Lower lobe of right lung (tissue), 2 donors: ENCODE measurements at places on chromosomes 13 and 19.
A peak's percentile ranks its signal among the peaks of the same experiment; 100 is the strongest.

GRCh38 chr19:33301900-33302174 lies 497 bp downstream of the CEBPA start:
- peak overlapping the region; percentile 84 for H3K27ac ChIP-seq
- no peak for DNase-seq
- H3K36me3 ChIP-seq = no peaks in the 10 kb centered on the region
- peaks cover 10% of the 10 kb centered on the region for H3K27me3 ChIP-seq

DNA sequence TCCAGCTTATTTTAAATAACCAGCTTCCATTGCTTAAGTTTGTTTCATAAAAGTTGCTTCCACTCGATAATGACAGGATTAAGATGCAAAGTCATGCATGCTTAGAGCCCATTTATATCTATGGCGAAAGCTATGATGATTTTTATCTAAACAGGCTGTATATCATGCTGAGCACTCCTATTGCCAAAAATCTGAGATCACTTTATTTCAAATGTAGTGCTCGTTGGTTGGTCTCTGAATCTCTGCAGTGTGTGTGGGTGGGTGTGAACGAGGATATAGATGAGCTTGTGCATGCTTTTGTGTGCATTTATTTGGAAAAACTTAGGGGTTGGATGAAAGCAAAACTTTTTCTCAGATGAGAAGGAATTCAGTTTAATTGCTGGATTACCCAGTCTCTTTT lies 27.0 kb upstream of the ARGLU1 start:
- H3K27me3 ChIP-seq = no peaks in the 10 kb centered on the region
- H3K36me3 ChIP-seq = no peaks in the 10 kb centered on the region
- H3K27ac ChIP-seq = no peak overlapping the region
- H3K4me1 ChIP-seq = no peaks in the 10 kb centered on the region

GRCh38 chr13:91704398-91704797 lies 306.0 kb downstream of the GPC5 start:
- no peak overlapping the region for H3K4me3 ChIP-seq
- H3K4me1 ChIP-seq = no peaks in the 10 kb centered on the region
- no peak for DNase-seq
- H3K27me3 ChIP-seq = no peaks in the 10 kb centered on the region

GRCh38 chr13:57408312-57408711 lies 223.2 kb upstream of the PCDH17 start:
- no peaks in the 10 kb centered on the region for H3K4me1 ChIP-seq
- no peak for DNase-seq
- H3K4me3 ChIP-seq = no peak overlapping the region
- H3K36me3 ChIP-seq = no peaks in the 10 kb centered on the region

DNA sequence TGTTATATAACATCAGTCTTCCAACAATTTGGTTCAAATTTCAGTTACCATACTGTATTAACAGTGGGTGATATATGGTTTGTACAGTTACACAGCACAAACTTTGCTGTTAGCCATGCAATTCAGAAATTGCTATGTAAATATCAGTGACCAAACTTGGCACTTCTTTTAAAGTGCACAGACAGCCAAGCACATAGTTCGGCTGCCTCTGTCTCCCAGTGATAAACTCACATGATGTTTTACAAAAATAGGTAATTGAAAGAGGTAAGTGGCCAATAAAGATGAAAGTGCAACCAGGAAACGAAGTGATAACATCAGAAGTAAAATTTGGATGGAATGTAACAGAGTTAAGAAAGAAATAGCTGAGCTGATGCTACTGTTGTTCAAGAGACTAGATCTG lies 143.9 kb downstream of the PCDH9 start:
- no peak overlapping the region for H3K27ac ChIP-seq
- no peaks in the 10 kb centered on the region for H3K36me3 ChIP-seq
- H3K27me3 ChIP-seq = no peaks in the 10 kb centered on the region
